ENCODE measurements at places on chromosomes 11 and 22.

DNA sequence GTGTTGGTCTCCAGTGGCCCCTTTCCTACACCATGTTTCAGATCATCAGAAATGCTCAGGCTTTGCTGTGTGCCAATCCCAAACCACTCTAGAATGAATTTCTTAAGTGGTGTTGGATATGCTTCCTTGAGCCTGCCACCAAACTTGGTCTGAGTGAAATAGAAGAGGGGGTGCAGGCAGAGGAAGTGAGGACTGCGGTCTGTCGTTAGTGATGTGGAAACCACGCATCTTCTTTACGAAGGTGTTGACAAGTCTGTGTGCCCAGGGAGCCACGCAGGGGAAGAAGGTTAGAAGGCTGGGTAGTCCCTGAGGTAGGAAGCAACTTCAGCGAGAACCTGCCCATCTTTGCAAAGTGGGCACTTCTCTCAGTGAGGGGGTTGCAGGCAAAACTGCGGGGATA, 187.4 kb upstream of the NAV2 start:
- no peak for DNase-seq

DNA sequence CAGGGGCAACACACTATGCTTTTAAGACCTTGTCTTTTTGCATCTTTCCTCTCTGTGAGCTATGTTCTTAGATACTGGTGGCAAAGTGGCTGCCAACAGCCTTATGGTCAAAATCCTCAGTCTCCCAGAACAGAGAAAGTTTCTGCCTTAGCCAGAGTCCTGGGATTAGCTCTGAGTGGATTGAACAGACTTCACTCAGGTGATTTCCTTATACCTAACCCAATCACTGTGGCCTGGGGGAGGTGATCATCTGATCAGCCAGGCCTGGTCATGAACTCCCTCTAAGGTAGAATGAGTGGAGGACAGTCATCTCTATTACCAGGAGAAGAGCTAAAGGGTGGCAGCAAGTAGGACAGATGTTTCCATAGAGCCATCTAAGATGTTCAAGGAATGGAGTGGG, 218.5 kb upstream of the E2F8 start:
- no peak for DNase-seq

GRCh38 chr22:32764330-32765131, 37.0 kb upstream of the TIMP3 start:
- DNase-seq = no peak

DNA sequence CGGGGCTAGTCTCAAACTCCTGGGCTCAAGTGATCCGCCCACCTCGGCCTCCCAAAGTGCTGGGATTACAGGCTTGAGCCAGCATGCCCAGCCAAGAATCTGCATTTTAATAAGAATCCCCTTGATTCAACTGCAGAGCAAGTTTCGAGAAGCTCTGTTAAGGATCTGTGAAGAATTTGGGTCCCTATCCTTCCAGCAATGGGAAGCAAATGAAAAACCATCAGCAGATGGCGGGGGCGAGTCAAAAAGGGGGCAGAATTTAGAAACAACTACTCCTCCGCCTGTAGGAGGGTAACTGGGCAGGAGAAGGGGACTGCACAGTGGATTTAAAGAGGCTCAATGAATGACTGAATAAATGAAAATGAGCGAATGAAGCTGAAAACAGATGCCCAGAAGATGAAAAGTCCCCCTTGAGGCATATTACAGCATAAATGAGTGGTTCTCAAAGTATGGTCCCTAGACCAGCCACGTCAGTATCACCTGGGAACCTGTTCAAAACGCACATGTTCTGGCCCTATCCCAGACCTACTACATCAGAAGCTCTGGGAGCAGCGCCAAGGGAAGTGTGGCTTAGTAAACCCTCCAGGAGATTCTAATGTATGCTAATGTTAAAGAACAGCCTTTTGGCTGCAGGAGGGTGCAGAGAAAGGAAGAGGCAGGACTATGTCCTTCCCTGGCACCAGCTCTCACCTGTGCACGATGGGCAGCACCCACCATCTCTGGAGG, 15.0 kb downstream of the VWCE start:
- DNase-seq = no peak

DNA sequence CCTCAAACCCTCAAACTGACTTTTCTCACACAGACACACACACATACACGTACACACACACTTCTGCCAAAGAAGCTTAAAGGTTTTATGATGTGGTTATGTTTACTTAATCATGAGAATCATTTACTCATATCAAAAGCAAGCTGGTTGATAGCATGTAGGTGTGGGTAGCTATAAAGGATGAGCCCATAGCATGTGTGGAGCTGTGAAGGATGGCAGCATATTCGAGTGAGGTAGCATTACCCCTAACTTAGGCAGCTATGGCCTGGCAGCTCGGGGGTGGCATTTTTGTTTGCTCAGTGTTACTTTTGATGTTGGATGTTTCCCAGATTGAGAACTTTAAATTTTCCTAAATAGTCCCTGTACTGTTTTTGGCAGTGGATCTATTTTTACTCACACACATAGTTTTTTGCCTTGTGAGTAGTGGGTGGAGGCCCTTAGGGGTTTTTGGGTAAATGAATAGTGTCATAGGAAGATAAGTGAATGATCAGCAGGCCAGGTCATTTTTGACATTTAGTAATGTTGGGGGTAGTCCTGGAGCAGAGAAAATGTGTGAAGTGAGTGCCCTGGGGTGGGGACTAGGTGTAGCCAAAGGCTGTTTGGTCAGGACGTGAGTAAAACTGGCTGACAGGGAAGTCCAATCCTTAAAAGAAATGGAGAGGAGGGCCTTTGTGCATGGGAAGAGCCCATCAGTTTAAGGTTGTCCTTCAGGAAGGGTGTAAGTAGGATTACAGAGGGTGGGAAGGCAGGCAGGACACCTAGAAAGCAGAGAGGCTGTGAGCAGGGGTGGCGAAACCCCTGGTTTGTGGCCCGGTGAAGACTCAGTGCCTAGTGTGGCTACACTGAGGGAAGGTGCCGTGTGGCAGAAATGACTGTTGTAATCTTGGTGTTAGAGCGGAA, 7.1 kb downstream of the YWHAH start:
- DNase-seq = no peak

DNA sequence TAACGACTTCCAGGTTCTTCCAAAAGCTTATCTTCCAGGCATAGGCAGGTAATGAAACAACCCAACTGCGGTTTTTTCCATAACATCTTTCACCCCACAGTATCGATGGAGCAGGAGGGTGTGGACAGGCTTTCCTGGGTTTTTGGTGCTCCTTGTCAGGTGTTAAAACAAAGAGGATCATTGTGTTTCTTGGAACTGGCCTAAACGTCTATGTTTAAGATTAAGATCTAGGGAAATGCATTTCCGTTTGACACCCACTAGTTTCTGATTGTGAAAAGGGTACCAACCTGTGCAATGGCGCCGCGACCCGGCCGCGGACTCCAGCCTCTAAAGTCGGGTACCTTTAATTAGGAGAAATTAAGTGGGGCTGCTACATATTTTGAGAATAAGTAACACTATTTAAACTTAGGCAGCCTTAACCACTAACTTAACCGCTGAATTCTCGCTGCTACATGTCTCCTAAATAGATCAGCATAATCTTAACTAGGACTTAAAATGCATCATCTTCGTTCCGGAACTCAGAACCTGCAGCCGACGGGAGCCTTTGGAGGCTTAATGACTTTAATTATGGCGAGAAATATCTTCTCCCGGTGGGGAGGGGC, 31.5 kb downstream of the C22orf31 start:
- DNase-seq = no peak

All from NCI-H524 (cell line).